ENCODE measurements at places on chromosomes 3 and 15.

- no peak for DNase-seq
These were observed 117.2 kb downstream of the TCF12 start for GRCh38 chr15:57035664-57036063.

GRCh38 chr15:78211189-78211921, 23.0 kb downstream of the ACSBG1 start:
- no peak for DNase-seq

DNA sequence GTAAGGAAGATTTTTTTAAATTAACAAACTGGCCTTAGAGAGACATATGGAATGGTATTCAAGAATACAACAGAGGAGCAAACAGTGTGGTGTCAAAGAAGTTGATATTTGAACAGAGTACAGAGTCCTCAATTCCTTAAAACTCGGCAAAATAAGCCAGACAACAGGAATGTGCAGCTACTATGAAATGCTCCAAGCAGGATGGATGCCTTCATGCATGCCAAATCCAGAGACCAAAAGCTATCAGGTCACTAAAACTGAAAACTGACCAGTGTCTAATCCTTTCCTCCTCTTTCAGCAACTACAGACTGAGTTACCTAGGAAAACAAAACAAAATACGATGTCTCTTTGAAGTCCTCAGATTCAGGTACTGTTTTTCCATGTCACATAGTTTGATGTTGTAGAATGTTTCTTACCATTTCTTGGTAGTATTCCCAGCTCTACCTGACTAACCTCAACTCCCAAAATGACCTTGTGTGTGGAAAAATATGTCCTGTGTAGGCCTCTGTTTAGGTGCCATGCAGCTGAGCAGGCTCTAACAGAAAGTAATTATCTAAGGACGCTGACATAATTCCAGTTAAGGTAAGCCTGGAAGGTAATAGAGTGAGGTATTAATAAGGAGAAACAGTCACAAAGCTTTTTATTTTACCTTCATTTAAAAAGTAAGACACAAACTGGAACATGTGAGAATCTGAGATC, 46.9 kb downstream of the TBL1XR1 start:
- DNase-seq: no peak

- no peak for DNase-seq
These were observed 2.4 kb downstream of the SLCO3A1 start for GRCh38 chr15:91855684-91856489.

DNA sequence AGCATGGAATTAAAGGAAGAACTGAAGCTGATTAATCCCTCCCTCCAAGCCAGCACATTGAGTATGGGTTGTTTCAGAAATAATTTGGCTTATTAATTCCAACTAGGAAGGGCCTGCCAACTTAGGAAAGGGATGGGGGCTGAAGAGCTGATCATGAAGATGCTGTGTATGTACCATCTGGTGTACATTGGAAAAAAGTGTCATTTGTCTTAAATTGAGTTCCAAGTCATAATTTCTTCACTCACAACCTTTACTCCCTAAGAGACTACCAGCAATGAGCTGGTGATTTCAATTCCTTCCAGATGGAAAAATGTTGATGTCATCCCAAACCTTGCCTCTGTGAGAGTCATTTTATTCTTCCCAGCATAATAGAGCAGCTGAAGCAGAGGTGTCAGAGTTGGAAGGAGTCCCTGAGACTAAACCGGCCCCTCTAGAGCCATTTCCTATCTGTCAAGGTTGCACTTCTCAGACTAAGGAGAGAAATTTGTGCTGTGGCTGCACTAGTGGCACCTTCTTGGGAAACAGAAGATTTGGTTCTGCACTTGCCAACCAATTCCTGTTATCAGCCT, 79.4 kb downstream of the GTPBP8 start:
- DNase-seq: no peak

- no peak for DNase-seq
These were observed 265.5 kb upstream of the ROPN1 start for GRCh38 chr3:124257336-124257864.

GRCh38 chr3:53485675-53486403, 8.6 kb upstream of the CACNA1D start:
- no peak for DNase-seq

GRCh38 chr15:73691396-73691795, 7.2 kb downstream of the CD276 start:
- no peak for DNase-seq

Data from naive thymus-derived CD8-positive, alpha-beta T cell (primary cell).